ENCODE measurements at places on chromosomes 2 and 18.

DNA sequence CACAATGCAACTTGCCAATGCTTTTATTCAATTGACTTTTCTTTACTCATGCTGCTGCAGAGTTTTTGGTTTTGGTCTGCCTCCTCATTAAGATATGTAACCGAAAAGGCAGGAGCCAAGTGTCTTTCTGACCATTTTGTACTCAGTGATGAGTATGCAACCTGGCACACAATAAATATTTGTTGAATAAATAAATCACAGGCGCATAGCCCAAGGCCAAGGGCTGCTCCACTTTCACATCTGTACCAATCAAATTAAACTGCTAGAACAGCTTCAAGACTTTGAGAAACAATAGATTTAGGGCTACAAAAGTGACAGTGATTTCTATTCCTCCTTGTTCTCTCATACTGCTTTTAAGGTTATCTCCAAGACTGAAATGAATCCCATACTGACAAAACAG lies 828.2 kb downstream of the RNF144A start:
- DNase-seq: no peak

DNA sequence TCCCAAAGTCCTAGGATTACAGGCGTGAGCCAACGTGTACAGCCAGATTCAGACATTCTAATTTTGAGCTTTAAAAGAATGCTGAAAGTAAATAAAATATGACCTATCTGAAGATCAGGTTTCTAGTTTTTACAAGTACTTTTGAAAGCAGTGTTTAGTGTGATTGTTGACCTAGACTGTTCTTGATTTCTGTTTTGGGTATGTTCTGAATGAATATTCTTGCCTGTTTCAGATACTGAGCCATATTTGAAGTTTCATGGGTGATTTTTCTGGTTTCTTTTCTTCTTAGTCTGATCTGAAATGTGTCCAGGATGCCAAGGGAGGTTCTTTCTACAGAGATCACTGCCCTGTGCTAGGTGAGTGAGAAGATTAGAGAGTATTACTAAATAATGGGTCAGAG lies 37.2 kb downstream of the MIB1 start:
- DNase-seq: no peak

DNA sequence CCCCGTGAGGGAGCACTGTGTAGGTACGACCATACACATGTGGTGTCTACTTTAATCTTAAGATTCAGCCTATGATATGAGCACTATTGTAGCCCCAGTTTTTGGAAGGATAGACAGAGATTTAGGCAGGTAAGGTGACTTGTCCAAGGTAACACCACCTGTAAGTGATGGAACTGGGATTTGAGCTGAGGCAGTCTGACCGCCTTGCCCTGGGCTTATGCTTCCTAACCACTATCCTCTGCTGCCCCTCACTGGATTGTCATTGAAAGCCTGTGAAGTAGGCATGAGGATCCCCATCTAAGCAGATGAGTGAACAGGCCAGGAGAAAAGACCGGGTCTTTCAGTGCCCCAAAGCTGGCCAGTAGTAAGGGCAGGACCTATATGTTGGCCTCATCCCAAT lies 343.8 kb downstream of the CYRIA start:
- DNase-seq: no peak

GRCh38 chr2:1854729-1855547 lies 110.6 kb upstream of the PXDN start:
- no peak for DNase-seq

DNA sequence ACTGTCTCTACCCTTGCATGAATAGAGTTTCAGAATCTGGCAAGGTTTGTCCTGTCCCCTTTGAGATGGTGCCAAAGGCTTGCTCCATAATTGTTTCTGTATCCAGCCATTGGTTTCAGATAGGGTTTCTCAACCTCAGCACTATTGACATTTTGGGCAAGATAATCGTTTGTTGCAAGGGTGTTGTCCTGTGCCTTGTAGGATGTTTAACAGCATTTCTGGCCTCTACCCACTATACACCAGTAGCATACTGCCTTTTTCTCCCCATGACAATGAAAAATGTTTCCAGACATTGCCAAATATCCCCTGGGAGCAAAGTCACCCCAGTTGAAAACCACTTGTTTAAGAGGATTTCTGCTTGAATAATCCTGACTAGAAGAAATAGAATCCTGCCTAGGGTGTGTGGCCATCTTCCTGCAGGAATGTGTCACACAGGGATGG lies 126.8 kb downstream of the CDC42EP3 start:
- DNase-seq: no peak

- no peak for DNase-seq
These were observed 24.0 kb upstream of the ATP5MC3 start for GRCh38 chr2:175205523-175205922.

DNA sequence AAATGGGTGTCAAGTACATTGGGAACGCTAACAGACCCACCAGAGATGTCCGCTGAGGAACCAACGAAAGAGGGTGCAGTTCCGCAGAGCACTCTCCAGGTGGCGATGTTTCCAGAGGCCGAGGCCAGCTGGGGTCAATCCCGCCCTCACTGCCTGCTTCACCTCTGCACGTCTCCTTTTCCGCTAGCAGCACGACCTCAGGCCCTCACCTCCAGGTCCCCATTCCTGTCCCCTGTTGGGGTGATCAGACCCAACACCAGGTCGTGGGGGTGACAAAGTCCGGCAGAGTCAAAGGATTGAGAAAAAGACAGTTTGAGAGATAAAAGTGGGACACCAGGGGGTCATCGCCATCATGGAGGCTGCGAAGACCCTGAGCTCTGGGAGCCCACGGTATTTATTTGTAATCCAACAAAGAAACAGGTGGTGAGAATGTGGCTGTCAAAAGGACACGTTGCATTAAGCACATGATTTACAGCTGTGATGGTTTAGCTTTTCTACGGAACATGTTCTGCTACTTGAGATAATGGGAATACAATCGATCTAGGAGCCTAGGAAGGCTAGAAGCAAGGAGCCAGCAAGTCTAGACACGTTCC lies 27.3 kb downstream of the ZAP70 start:
- no peak for DNase-seq

GRCh38 chr2:3683748-3684454 lies 19.5 kb upstream of the DCDC2C start:
- DNase-seq: no peak

DNA sequence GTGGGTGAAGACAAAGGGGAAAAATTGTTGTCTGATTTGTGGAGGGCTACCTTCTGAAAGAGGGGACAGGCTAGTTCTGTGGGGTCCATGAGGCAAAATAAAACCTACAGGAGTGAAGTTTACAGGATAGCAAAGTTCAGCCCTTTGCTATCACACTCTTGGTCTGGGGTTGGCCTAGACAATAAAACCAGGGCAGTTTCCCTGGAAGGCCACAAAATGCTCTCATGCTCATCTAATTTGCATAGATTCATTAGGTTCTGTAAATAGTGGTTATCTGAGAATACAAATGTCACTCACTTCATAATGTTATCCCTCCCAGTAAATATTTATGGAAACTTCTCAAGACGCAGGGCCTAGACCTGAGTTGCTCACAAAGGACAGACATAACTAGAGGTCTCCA lies 63.6 kb downstream of the INSIG2 start:
- no peak for DNase-seq

GRCh38 chr2:215920244-215921100 lies 92.9 kb downstream of the MREG start:
- peak; percentile 39 for DNase-seq

DNA sequence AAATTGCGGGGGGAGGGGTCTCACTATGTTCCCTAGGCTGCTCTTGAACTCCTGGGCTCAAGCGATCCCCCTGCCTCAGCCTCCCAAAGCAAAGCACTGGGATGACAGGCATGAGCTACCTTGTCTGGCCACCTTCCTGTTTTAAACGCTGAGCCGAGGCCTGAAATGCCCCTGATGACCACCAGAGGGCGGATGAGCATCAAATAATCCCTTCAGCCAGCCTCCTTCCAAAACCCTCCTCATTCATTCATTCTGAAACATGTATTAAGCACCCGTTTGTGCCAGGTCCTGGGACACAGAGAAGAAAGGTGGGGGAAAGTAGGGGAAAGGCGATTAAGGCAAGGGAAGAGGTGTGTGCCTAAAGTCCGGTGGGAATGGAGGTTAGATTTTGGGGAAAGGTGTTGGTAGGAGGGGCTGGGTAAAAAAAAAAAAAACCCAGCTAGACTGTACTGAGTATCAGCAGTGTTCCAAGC lies 30.7 kb upstream of the PTMA start:
- peak; percentile 75 for DNase-seq

GRCh38 chr2:24618680-24619079 lies 127.6 kb downstream of the NCOA1 start:
- no peak for DNase-seq

GRCh38 chr2:101151859-101152271 lies 683 bp upstream of the TBC1D8 start:
- no peak for DNase-seq

DNA sequence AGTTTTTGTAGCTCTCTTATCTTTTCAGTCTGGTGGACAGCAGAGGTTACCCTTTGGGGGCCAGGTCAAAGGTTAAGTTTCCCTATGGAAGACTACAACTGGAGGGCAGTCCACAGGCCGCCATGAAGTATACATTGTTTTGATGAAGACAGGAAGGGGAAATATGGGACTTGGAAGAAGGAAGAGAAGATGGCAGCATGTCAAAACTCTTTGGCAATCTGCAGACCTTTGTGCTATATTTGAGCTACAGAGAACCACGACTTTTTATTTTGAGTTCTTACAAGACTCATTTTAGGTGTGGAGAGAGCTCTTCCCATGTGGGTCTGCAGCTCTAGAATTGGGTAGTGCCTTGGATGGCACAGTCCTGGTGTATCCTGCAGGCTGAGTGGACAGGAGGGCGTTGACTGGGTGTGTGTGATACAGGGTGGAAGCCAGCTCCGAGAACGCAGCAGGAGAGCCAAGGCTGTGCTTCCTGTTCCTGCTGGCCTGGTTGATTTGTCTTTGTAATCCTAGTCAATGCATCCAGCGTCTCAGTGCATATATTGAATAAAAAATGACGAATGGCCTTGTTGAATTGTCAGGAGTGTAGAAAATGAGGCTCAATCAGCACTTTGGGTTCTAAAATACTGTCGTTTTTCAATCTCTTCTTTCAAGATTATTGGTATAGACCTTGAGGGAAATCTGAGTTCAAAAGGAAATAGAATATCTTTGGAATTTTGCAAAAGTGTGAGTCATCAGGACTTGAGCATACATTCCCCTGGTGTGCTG lies 11.5 kb downstream of the ITGA6 start:
- DNase-seq: no peak

- no peak for DNase-seq
These were observed 164.2 kb upstream of the ZNF521 start for GRCh38 chr18:25516121-25516520.

GRCh38 chr2:233361297-233361696 lies 7.0 kb downstream of the DGKD start:
- DNase-seq: no peak

- DNase-seq: no peak
These were observed 53.0 kb downstream of the KLF7 start for GRCh38 chr2:207112785-207113184.

DNA sequence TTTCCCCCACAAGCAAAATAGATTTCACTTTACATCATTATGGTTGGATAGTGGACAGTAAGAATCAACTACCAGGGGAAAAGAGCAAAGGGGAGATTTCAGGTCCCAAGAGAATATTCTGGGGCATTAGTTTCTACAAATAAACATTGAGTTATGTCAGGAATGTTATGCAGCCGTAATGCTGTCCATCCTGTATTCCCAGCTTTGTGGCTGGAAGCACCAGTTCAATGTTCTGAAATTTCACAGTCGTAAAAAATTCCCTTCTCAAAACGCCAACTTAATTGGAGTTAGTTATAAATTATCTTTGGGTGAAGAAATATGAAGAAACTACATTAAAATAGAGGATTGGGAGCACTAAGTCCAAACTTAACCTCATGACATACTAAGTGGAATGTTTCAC lies 141.5 kb upstream of the FIGN start:
- no peak for DNase-seq

GRCh38 chr2:159002462-159003111 lies 34.1 kb downstream of the TANC1 start:
- DNase-seq: no peak

DNA sequence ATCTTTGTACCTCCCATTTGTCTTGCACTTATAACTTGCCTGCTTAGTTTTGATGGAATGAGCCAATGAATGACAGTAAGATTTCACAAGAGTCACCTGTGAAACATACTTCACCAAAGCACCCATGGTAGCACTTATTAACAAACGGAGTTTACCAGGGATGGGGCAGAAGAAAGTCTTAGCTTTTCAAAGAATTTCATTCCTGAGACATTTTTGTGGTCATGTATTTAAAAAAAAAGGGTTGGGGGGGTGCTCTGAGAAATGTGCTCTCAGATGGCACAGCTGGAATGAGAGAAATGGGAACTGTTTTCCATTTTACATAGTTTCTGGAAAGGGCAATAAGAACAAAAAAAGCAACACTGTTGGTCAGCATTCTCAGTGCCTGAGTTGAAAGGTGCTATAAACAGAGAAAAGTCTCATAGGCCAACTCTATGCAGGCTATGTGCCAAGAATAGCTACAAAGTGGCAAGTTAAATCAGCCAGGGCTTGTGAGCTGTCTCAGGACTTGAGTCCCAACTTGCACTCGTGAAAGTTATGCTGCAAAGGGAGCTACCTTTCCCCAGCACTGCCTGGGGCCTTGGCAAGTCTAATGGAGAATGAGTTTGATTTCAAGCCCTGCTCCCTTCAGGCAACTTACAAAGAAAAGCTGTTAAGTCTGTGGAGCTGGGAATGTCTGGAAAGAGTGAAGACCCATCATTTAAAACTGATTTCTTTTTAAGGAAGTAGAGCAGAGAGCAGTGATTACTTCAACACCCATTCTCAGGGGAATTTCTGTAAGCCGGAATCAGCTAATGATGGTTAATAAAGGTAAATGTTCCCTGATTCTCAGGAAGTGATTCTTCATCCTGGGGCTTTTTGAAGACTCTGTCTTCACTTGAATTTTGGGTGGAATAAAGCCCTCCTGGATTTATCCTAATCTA lies 170.6 kb downstream of the SLC8A1 start:
- DNase-seq: no peak

- no peak for DNase-seq
These were observed 382.1 kb downstream of the OSR1 start for GRCh38 chr2:18976168-18976961.

DNA sequence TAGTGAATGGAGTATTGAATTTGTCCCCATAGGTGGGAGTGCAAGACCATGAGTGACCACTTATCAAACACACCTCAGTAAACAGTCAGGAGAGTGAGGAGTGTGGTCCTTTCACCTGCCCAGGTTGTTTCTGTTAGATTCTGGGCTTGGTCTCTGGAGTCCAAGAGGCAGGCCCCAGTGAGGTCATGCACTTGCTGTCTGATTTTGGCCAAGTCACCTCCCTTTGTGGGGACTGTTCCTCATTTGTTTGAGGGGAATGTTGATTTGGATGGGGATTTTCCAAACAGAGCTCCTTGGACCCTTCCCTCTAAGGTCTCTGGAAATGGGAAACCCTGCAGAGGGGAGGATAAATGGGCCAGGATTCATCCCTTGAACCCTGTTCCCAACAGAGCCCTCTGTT lies 7.3 kb downstream of the IL1RN start:
- DNase-seq: no peak

- no peak for DNase-seq
These were observed 672.8 kb upstream of the ID2 start for GRCh38 chr2:8009010-8009597.

GRCh38 chr2:195438692-195439091 lies 218.3 kb upstream of the SLC39A10 start:
- DNase-seq: no peak

All from stimulated activated CD4-positive, alpha-beta T cell treated with anti-CD3 and anti-CD28 coated beads, Interleukin-12 subunit alpha, Interleukin-12 subunit beta, amount 100 ng/mL, for 4 hours (primary cell).